Stimulated activated CD4-positive, alpha-beta T cell treated with anti-CD3 and anti-CD28 coated beads, TNF-alpha, amount 100 ng/mL, for 24 hours (primary cell): ENCODE measurements at places on chromosomes 11 and 22.

GRCh38 chr22:49550141-49550430 is 277.6 kb downstream of the BRD1 start:
- no peak for DNase-seq

GRCh38 chr11:8729837-8730696 is 47.5 kb downstream of the RPL27A start:
- no peak for DNase-seq

DNA sequence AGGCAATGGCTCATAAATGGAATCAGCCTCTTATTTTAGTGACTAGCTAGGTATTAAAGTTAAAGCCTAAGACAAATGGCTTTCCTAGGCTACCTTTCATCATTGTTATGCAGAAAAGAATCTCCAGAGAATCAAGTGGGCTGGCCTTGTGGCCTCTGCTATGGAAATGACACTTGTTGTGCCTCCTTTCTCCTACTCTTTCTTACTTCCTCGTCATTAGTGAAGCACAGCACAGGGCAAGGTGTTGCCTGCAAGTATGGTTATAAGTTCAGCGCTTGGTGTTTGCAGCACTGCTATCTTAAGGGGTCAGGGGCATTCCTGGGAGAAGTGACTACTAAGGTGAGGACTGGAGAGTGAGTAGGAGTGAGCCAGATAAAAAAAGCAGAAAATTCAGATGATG is 45.4 kb upstream of the GLYATL1 start:
- DNase-seq = no peak

GRCh38 chr11:68498321-68498720 is 37.8 kb downstream of the PPP6R3 start:
- DNase-seq = no peak

GRCh38 chr11:100776212-100776896 is 89.3 kb downstream of the ARHGAP42 start:
- DNase-seq = no peak

DNA sequence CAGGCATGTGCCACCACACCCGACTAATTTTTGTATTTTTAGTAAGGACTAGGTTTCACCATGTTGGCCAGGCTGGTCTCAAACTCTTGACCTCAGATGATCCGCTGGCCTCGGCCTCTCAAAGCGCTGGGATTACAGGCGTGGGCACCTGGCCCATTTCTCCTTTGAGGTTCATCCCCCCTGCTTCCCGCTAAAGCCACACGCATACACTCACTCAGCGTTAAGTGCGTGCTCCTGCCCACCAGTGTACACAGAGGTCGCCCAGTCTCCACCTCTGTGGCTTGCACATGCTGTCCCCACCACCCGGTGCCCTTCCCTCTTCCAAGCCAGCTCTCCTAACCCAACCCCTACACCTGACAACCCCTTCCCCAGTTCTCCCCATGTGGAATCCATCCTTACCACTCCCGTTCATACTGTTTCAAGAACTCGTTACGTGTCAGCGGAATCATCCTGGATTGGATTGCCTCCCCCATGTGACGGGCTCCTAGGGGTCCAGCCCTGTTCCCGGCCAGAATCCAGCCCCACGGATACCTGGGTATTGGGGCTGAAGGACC is 15.7 kb upstream of the CYTH4 start:
- DNase-seq = no peak

GRCh38 chr11:72425053-72425980 is 9.0 kb downstream of the CLPB start:
- no peak for DNase-seq

DNA sequence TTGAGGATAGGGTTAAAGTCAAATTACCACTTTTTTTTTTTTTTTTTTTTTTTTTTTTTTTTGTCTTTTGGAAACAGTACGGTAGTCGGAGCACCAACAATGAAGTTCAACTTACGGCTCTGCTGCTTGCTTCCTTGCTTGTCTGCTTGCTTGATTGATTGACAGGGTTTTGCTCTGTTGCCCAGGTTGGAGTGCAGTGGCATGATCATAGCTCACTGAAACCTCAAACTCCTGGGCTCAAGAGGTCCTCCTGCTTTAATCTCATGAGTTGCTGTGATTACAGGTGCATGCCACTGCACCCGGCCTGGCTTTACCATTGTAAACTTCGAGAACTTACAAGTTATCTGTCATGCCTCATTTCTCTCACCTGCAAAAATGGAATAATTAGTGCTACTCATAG is 5.8 kb downstream of the SGSM3 start:
- DNase-seq = no peak

DNA sequence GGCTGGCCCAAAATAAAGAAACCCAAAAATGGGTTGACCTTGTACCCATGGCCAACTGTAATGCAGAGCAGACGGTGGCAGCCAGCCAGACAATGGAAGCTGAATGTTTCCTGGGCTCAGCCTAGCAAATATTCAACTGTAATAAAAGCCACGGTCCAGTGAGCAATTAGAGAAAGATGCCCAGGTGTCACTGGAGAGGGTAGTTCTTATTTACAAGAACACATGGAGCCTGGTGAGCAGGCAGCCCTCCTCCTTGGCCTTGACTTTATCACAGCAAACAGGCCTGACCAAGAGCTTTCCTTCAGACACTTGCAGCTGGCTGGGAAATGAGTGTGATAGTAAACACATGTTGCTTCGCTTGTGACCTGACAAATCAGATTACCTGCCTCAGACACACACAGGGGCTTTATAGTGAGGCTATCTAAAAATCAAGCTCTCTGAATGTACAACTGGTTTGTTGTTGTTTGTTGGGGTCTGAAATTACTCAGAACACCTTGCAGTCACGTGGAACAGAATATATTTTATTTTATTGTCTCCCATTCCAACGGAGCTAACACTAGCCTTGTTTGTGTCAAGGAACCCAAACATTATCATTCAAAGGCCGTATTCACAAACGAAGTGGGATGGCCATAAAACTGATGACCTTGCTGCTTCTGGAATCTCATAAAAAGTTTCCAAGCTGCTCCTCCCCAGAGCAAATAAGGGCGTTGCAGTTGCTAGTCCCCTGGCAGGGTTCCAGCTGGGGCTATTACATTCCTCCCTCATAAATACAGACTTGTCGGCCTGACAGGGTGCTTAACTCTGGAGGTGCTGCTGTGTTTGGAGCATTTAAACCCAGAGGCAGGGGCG is 161.1 kb downstream of the BBOX1 start:
- DNase-seq = no peak
